ENCODE measurements at places on chromosomes 13 and 19. TPM values are rescaled to one million over a fixed set of nuclear protein-coding genes. Genes with fewer than 3 reads are reported as not detected.

The FAM124A gene
- polyA plus RNA-seq: 40.7 TPM

The SERPINE3 gene
- polyA plus RNA-seq: 1.0 TPM

The TINCR gene
- 1.2 TPM for polyA plus RNA-seq

The CGB1 gene
- not detected for polyA plus RNA-seq

The LRG1 gene
- polyA plus RNA-seq: 0.64 TPM

The ZNF71 gene
- polyA plus RNA-seq: 13.4 TPM

The ARHGEF7 gene
- 27.4 TPM for polyA plus RNA-seq

The PLVAP gene
- 0.35 TPM for polyA plus RNA-seq

The ZNF112 gene
- polyA plus RNA-seq: 0.70 TPM

The RASL11A gene
- polyA plus RNA-seq: 3.8 TPM

The CYP4F8 gene
- polyA plus RNA-seq: not detected

The KLK4 gene
- 0.44 TPM for polyA plus RNA-seq

The PEAK3 gene
- polyA plus RNA-seq: not detected

The PGLYRP2 gene
- polyA plus RNA-seq: not detected

The PPP1R15A gene
- polyA plus RNA-seq: 8.6 TPM

The MVB12A gene
- polyA plus RNA-seq: 76.6 TPM

The SPRED3 gene
- polyA plus RNA-seq: 13.5 TPM

The ZNF563 gene
- 0.66 TPM for polyA plus RNA-seq

The NECTIN2 gene
- polyA plus RNA-seq: 318 TPM

The NAT14 gene
- polyA plus RNA-seq: 47.1 TPM

The DPF1 gene
- 12.9 TPM for polyA plus RNA-seq

The HSH2D gene
- polyA plus RNA-seq: 2.2 TPM

The CYP2F1 gene
- polyA plus RNA-seq: 0.17 TPM

The OR4F17 gene
- polyA plus RNA-seq: not detected

The ZFP28 gene
- 1.6 TPM for polyA plus RNA-seq

The PSG7 gene
- not detected for polyA plus RNA-seq

The KLHL1 gene
- not detected for polyA plus RNA-seq

The SYDE1 gene
- polyA plus RNA-seq: 16.1 TPM

The ACER1 gene
- polyA plus RNA-seq: not detected

The ACP4 gene
- polyA plus RNA-seq: not detected

The CYP4F3 gene
- polyA plus RNA-seq: not detected

The HSD17B14 gene
- 32.7 TPM for polyA plus RNA-seq

The CEACAM4 gene
- not detected for polyA plus RNA-seq

The RINL gene
- polyA plus RNA-seq: 11.1 TPM

The C19orf38 gene
- polyA plus RNA-seq: 0.77 TPM

The RFPL4AL1 gene
- polyA plus RNA-seq: not detected

The FGF21 gene
- 0.80 TPM for polyA plus RNA-seq

The SYNGR4 gene
- polyA plus RNA-seq: 0.41 TPM

The ZNF14 gene
- polyA plus RNA-seq: 1.00 TPM

The SNAPC2 gene
- polyA plus RNA-seq: 29.0 TPM
